ENCODE measurements at places on chromosomes 13 and 19. TPM values are rescaled to one million over a fixed set of nuclear protein-coding genes. Genes with fewer than 3 reads are reported as not detected.

Gene CACNA1A
- total RNA-seq, result 4.1 TPM

Gene ZNF808
- 42.6 TPM for total RNA-seq

Gene ZNF726
- total RNA-seq, result 9.7 TPM

DNA sequence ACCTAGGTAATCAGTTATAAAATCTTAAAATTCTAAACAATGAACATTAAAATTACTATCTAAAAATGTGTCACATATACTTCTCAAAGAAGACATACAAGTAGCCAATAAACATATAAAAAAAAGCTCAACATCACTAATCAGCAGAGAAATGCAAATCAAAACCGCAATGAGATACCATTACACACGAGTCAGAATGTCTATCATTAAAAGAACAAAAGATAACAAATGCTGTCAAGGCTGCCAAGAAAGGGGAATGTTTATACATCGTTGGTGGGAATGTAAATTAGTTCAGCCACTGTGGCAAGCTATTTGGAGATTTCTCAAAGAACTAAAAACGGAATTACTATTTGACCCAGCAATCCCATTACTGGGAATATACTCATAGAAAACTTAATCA is 310.3 kb upstream of the EDNRB start:
- no peak for DNase-seq

- no peak for DNase-seq
Measured at GRCh38 chr13:81577601-81578195, 1236.8 kb upstream of the SPRY2 start.

GRCh38 chr13:51584731-51585672 is 740 bp downstream of the WDFY2 start:
- peak; percentile 77 for DNase-seq

DNA sequence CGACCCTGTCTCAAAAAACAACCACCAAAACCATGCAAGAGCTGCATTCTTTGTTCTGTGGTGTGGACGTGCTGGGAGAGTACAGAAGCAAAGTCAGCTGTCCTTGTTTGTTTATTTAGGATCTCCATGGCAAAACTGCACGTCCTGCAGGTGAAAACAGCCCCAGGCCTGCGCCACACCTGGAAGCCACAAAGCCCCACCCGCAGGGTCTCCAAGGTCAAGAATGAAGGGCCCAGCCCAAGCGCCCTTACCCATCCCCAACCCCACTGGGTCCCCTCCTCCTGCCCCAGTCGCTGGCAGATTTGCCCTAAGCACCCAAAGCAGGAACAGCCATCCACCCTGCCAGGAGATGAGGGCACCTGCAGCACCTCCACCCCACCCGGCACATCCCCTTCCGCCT is 10.5 kb downstream of the MBD3 start:
- DNase-seq, result no peak

DNA sequence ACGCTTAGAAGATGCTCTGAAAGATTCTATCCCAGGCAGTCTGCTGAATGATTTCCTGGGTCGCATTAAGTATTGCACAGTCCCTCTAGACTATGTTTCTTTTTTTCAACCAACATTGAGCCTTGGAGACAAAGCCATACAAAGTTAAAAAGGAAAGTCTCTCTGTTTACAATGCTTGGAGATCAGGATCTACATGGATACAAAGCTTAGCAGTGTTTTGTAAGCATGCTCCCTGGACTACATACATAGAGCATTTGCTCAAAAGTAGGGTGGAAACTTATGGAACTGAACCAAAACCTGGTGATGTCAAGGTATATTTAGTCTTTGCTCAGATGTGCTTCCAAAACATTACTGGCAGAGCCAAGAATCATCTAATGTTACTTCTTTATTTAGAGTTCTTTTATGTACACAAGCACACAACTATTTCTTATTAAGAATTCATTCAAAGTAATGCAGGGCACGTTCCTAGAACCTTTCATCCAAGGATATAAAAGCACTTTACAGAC is 241.2 kb downstream of the ABCC4 start:
- DNase-seq, result no peak

- DNase-seq, result no peak
Measured at GRCh38 chr13:35953537-35954206, 177.5 kb downstream of the DCLK1 start.

GRCh38 chr19:48290401-48290770 is 20.5 kb downstream of the ZNF114 start:
- no peak for DNase-seq

DNA sequence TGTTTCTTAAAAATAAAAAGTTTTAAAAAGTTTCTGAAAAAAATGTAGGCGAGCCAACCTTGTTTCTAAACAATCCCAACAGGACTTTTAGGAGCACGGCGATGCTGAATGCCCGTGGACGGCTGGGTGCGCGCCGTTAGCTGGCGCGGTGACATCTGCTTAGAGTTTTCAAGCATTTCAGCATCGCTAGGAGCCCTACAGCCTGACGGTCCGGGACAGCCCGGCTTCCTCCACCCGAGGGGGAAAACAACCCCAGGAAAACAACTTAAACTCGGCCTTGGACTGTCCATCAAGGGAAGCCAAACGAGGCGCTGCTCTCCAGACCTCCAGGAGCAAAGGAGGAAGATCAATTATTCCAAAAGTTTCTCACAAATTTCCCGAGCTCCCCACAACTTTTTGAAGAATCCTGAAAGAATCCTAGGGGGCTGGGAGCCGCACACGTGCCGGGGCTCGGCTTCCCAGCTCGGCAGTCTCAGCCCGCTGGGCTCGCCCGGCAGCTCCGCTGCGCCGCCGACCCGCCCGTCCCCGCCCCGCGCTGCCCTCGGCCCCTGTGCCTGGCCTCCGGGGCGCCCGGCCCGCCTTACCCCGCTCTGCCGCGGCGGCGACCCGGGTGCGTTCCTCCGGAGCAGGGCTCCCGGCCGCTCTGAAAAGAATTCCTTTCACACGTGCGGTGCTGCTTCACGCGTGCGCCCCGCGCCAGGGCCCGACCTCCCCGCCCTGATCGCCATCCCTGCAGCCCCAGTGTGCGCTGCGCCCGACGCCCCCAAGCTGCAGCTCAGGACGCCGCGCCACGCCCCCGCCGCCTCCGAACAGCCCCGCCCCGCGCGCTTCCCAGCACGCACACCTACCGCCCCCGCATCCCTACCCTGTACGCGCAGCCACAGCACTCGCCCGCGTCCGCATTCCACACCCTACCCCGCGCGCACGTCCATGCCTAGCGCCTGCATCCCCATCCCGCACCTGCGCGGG is at the start of gene GJA3:
Gene GJA3, minus strand, starts transcription at position 747 of the 969 bp plus-strand sequence. CDS start 17,764 bp downstream, outside the sequence.
- DNase-seq, result peak; percentile 48

DNA sequence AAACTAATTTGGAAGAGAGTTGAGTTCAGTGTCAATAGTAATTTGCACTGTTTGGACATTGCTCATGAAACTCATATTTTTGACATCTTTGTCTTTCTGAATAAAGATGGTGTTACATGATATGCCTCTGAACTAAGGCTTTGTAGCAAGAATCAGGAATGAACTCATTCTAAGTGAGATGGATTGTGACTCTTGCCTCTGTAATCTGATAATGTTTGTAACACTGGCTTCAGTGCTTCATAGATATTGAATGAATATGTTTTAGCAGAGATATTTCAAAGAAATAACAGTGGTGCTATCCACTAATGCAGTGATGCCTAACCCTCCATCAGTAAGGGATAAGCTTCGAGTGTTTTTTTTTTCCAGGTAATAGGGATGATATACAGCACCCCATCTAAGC is 32.9 kb downstream of the TEX26 start:
- DNase-seq, result no peak

- peak; percentile 89 for DNase-seq
Measured at GRCh38 chr19:43624933-43625332, 5.5 kb upstream of the ZNF428 start.

DNA sequence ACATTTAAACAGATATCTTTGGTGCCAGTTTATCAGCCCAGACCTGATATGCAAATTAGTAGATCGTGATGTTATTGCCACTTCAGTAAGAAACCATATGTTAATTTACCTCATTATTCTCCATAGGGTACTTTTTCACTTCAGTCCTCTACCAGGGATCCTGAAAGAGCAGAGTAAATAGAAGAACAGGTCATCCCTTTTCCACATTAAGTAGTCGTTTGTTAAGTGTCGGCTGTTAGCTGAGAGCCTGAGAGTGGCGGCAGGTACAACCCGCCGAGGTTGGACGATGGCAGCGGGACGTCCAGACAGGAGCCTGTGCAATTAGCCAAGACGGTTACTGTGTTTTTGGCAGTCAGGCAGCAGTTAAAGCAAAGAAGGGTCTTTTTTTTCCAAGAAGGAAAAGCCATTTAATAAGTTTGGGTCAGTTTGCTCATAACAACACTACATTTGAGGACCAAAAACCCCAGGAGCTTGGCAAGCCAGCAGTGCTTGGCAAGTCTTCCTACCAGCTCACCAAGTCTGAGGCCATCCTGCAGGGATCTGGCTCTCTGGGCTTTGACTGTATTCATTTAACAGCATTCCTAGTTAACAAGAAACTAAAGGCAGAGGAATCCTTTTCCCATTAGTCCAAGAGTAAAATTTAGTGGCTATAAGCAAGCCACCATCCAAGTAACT is 231.8 kb downstream of the SHISA2 start:
- no peak for DNase-seq

- no peak for DNase-seq
Measured at GRCh38 chr13:45511310-45512097, 46.8 kb downstream of the COG3 start.

DNA sequence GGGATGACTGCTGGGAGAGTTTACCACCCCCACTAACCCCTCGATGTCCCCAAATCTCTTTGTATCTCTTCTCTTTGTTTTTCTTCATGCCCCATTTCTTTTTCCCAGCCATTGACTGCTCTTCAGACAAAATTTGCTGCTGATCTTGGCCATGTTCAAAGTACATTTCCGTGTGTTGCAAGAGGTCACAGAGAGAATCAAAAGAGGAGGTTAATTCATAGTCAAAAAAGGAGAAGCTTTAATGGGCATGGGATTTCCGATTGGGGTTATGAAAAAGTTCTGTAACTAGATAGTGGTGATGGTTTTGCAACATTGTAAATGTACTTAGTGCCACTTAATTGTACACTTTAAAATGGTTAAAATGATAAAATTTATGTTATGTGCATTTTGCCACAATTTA is 121.1 kb downstream of the FLT1 start:
- no peak for DNase-seq

Data from activated CD4-positive, alpha-beta memory T cell treated with anti-CD3 and anti-CD28 coated beads, Interleukin-2, amount 10 ng/mL, durations not matched to agents 7 days and 5 days (primary cell).